ENCODE measurements at places on chromosomes 6 and 20. TPM values are rescaled to one million over a fixed set of nuclear protein-coding genes. Genes with fewer than 3 reads are reported as not detected.

Gene SRC
- total RNA-seq, result 29.4 TPM

Gene OR2J3
- not detected for total RNA-seq

Gene GGTLC1
- not detected for total RNA-seq

Gene SLC16A10
- not detected for total RNA-seq

DNA sequence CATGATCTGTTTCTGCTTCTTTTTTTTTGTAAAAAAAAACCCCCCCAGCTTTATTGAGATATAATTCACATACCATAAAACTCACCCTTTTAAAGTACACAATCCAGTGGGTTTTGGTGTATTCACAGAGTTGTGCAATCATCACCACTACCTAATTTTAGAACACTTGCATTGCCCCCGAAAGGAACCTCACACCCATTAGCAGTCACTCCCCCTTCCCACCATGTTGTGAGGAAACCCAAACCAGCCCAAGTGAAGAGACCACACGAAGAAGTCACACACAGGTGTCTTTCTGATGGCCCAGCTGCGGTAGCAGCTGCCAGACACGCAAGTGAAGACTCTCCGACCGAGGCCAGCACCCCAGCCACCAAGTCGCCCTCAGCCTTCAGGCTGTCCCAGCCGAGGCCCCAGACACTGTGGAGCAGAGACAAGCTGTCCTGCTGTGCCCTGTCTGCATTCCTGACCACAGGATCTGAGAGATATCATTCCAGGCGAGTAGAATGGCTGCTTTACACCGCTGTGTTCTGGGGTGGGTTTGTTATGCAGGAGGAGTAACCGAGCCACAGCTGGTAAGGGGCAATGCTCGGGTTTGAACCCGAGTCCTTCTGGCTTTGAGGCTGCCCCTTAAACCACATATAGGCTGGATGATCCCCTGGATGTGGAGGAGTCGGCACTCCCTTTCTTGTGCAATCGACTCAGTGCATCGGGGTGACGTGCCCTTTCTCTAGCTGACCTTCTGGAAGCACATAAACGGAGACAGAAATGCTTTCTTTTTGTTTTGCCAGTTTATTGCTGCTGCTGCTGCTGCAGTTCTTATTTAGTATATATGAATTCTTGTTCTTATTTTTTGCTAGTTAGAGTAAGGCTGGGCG lies 59.1 kb upstream of the PTPN1 start:
- no peaks in the 10 kb centered on the region for H3K36me3 ChIP-seq
- no peak for DNase-seq
- peaks cover 9% of the 10 kb centered on the region for H3K27me3 ChIP-seq
- peaks cover 14% of the 10 kb centered on the region for H3K4me1 ChIP-seq

GRCh38 chr6:163668061-163668426 lies 253.5 kb downstream of the QKI start:
- H3K36me3 ChIP-seq, result no peaks in the 10 kb centered on the region
- no peak for DNase-seq
- no peaks in the 10 kb centered on the region for H3K27me3 ChIP-seq
- no peaks in the 10 kb centered on the region for H3K4me1 ChIP-seq
- no peak overlapping the region for H3K27ac ChIP-seq

DNA sequence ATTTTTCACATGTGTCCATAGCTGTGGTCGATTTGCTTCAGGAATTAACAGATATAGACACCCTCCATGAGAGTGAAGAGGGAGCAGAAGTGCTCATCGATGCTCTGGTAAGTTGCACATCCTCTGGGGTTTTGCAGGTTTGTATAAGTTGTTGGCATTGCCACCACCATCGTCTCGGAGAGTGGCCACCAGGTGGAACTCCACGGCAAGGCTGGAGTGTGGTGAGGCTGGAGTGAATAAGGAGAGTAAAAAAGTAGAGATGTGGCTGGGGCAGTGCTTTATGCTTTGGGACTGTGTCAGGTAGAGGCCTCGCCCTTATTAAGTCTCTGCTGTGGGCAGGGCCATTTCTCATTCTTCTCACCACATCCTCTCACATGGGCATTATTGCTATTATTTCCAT lies 63.7 kb downstream of the CTNNBL1 start:
- no peaks in the 10 kb centered on the region for H3K36me3 ChIP-seq
- H3K27me3 ChIP-seq, result no peaks in the 10 kb centered on the region
- H3K27ac ChIP-seq, result no peak overlapping the region
- DNase-seq, result no peak
- no peak overlapping the region for H3K4me3 ChIP-seq
